Activated T-helper 2 cell treated with anti-CD3 and anti-CD28 coated beads, Interferon-gamma antibody, Interleukin-2, Interleukin-4, amounts not matched to agents 10 μg/mL and 5 μg/mL and 100 μg/mL, durations not matched to agents 14 hours and 24 hours and 36 hours (primary cell): ENCODE measurements at places on chromosomes 4 and X. TPM values are rescaled to one million over a fixed set of nuclear protein-coding genes. Genes with fewer than 3 reads are reported as not detected.

GRCh38 chr4:42649870-42650269, 7.0 kb downstream of the ATP8A1 start:
- no peak for DNase-seq

GRCh38 chrX:24148535-24149350, 786 bp upstream of the ZFX start:
- DNase-seq, result no peak

DNA sequence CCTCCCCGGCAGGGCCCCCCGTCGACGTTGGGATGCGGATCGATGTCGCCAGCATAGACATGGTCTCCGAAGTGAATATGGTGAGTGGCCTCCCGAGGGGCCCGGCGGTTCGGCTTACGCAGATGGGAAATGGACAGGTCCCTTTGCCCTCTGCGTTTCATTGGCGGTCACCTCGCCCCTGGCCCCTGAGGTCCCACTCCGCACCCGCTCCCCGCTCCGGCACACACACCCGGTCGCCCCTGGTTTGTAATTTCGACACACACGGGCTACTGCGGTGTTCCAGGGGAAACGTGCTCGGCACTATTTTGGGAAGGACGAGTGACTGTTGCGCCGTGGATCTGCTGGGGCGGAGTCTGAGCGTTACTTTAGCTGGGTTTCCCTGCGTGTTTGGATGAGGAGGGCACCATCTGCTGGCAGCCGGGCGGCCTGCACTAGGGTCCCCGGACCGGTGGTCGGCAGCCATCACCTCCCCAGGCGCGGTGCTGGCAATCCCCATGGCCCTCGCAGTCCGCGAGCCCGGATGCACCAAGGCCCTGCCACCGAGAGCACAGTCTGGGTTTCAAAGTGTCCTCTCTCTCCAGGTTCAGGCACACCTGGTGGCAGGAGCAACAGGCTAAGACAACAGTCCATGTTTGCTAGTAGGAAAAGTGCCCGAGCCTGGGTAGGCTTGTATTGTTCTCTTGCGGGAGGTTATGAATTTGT, 1.2 kb downstream of the GABRB1 start:
- peak; percentile 25 for DNase-seq

DNA sequence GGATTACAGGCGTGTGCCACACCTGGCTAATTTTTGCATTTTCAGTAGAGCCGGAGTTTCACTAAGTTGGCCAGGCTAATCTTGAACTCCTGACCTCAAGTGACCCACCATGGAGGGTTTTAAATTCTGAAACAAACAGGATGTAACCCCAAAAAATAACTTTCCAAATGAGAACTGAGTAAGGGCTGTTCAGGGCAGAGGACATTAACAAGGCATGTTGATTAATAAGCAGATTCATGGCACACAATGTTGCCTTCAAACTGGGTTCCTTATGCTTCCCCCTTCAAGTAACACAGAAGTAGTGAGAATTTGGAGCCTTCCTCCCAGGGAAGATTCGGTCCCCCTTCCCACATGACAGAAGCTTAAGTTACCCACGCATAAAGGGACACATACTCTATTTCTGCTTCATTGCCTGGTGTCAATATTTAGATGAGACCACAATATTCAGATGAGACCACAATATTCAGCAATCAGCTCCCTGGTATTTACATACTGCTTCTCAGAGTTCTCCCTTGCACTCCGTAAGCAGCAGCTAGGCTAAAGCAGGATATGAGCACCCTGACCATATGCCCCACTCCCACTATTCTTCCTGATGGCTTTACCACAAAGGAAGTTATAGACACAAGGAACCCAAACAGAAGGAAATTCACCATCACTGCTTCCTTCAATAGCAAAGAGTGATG, 21.4 kb downstream of the GRSF1 start:
- DNase-seq, result no peak

GRCh38 chr4:37726666-37727065, 40.5 kb upstream of the RELL1 start:
- DNase-seq, result no peak

DNA sequence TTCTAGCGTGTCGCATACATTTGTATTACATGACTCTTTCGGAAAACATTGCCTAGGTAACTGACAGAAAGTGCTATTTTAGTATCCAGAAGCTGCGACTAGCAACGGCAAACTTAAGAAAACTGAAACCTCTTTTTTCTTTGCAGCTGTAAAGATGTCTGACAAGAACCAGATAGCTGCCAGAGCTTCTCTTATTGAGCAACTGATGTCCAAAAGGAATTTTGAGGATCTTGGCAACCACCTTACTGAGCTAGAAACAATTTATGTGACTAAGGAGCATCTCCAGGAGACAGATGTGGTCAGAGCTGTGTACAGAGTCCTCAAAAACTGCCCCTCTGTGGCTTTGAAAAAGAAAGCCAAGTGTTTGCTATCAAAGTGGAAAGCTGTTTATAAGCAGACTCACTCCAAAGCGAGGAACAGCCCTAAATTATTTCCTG, 9.4 kb downstream of the TCEANC start:
- DNase-seq, result no peak

DNA sequence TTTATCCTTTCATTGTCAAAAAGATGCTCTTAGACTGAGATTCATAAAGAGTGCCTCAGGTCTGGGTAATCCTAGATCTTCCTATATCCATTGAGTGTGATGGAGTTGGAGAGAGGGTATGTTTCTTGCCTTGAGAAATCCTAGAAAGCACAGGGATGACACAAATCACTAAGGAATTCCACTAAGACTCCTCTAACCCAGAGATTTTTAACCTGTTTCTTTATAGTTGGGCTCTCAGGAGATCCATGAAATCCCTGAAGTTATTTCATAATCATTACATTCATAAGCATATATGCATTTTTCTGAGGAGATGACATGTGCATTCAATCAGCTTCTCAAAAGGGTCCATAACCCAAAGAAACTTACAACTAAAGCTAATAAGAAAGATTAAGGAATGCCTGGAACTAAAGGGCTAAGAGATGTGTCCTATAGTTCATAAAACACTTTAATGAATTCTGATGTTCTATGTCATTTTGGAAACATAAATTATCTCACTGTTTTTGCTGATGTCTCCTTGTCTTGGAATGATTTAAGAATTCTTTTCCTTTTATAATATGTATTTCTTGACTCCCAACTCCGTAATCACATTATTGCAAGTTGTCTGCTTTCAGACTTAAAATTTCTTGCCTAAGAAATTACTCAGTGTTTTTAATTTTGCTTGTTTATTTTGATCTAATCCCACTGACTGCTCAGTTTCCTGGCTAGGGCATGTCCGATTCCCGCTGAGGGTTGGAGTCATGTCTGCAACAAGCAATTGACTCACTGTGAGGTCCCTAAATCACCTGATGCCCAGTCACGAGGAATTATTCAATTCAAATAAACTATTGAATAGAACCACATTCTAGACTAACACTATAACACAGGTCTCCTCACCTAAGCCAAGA, 2.8 kb upstream of the AMTN start:
- DNase-seq, result no peak

GAB1 gene
- 0.78 and 0.96 TPM in 2 replicates for total RNA-seq

DNA sequence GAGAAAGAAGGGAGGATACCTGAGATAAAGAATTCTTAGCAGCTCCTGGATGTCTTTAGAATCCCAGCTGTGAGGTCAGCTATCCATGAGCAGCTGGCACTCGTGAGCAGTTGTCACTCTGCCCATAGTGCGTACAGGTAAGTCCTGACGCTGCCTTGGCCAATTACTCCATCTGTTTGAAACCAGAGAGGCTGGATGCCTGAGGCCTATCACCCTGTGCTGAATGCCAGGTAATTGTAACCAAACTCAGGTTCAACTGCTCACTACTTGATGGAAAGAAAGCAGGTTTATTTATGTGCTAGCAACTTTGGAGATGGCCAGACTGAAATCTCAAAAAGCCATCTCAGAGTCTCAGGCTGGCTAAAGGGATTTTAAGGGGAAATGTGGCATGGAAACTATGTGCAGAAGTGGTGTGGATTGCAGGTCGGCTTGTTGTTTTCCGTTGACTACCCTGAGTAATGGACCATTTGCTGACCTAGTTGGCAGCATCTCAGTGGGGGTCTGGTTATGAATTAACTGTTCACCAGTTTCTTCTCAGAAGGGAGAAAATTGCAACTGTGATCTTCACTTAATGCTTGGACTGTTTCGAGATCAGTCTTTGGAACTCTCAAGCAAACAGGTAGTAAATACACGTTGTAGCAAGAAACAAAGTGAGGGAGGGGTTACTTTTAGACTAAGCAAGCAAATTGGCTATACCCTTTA, 1614.0 kb upstream of the PCDH10 start:
- no peak for DNase-seq
